ENCODE measurements at places on chromosomes 2 and 18. TPM values are rescaled to one million over a fixed set of nuclear protein-coding genes. Genes with fewer than 3 reads are reported as not detected.

The SRD5A2 gene
- polyA plus RNA-seq: not detected

The INHBB gene
- polyA plus RNA-seq: 0.51 TPM

The QPCT gene
- polyA plus RNA-seq: 1.2 TPM

The DARS1 gene
- 141 TPM for polyA plus RNA-seq

The RAB31 gene
- 10.7 TPM for polyA plus RNA-seq

The ALLC gene
- not detected for polyA plus RNA-seq

The CXCR1 gene
- polyA plus RNA-seq: 0.11 TPM

The TLX2 gene
- not detected for polyA plus RNA-seq

The TNFAIP6 gene
- polyA plus RNA-seq: 0.28 TPM

The MFSD2B gene
- polyA plus RNA-seq: 0.08 TPM

The CABYR gene
- polyA plus RNA-seq: 0.67 TPM

The ACOXL gene
- not detected for polyA plus RNA-seq

The MYCN gene
- polyA plus RNA-seq: 0.49 TPM

The DSC3 gene
- polyA plus RNA-seq: 41.7 TPM

The HYCC2 gene
- polyA plus RNA-seq: 2.8 TPM

The INSIG2 gene
- 7.0 TPM for polyA plus RNA-seq

The CSRNP3 gene
- 0.55 TPM for polyA plus RNA-seq

The IL1F10 gene
- polyA plus RNA-seq: 0.18 TPM

The SLC66A2 gene
- 57.7 TPM for polyA plus RNA-seq

The POTEI gene
- not detected for polyA plus RNA-seq

The ZNF532 gene
- 10.6 TPM for polyA plus RNA-seq
